ENCODE measurements at places on chromosomes 12 and 14.

DNA sequence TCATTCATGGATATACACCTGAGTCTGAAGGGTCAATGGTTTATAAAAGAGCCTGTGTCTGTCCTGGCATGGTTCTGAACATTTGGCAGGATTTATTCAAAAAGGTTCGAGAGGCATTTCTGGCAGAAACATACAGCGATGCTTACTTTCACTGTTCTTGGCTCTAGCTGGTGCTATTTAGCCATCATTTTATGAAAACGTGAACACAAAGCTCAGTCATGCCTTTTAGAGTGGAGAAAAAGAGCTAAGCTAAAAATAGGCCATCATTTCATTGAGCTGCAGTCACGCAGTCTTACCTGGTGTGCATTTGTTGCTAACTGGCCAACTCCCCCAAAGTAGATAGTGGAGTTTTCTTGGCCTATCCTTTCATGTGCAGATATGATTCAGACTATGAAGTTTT is 1209.5 kb downstream of the SLC16A7 start:
- DNase-seq, result no peak

- DNase-seq, result no peak
These were observed 180.9 kb downstream of the AEBP2 start for GRCh38 chr12:19620222-19620621.

- DNase-seq, result no peak
These were observed 237.4 kb downstream of the CHST11 start for GRCh38 chr12:104694161-104694560.

GRCh38 chr14:72104011-72104613 is 171.9 kb downstream of the RGS6 start:
- DNase-seq, result no peak

DNA sequence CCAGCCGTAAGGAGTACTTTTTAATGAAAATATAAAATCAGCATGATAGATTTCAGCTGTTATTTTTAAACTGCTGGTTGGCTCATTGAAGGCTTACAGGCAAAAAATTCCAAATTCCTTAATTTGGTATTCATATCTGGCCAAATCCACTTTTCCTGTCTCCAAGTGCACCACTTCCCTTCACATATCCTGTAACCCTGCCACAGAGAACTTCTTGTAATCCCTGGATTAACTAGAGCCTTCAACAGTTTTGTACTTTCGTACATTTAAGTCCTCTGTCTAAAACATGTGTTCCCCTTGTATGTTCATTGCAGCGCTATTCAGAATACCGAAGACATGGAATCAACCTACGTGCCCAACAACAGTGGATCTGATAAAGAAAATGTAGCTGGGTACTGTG is 9.6 kb downstream of the PUS7L start:
- DNase-seq, result no peak

GRCh38 chr12:96710127-96710745 is 196.8 kb upstream of the NEDD1 start:
- DNase-seq, result no peak

DNA sequence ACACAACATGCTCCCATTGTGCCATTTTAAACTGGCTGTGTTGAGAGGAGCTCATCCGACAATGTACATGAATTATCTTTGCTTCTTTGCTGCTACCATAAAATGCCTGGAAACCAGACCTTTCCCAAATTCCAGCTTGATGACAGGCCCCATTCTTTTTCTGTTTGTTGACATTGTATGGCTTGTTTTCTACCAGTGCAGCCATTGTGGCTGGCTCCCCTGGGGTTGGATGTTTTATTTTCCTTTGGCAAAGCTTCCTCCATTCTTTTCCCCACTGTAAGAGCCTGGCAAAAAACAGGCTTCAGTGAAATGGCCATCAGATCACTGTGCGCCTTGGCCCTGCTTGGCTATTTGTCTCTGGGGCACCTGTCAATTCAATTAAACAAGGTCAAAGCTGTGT is 532.5 kb downstream of the VRK1 start:
- no peak for DNase-seq

Data from SK-N-DZ (cell line).